ENCODE measurements at places on chromosomes 5 and 9. TPM values are rescaled to one million over a fixed set of nuclear protein-coding genes. Genes with fewer than 3 reads are reported as not detected.

The ARID3C gene
- total RNA-seq = not detected

The OTULINL gene
- 7.4 TPM for total RNA-seq

The GABRA6 gene
- not detected for total RNA-seq

The GAS1 gene
- total RNA-seq = 88.6 TPM

The FOXI1 gene
- total RNA-seq = not detected

The CARD6 gene
- total RNA-seq = 18.2 TPM

The SLC36A2 gene
- not detected for total RNA-seq
